ENCODE measurements at places on chromosomes 11 and 22.

DNA sequence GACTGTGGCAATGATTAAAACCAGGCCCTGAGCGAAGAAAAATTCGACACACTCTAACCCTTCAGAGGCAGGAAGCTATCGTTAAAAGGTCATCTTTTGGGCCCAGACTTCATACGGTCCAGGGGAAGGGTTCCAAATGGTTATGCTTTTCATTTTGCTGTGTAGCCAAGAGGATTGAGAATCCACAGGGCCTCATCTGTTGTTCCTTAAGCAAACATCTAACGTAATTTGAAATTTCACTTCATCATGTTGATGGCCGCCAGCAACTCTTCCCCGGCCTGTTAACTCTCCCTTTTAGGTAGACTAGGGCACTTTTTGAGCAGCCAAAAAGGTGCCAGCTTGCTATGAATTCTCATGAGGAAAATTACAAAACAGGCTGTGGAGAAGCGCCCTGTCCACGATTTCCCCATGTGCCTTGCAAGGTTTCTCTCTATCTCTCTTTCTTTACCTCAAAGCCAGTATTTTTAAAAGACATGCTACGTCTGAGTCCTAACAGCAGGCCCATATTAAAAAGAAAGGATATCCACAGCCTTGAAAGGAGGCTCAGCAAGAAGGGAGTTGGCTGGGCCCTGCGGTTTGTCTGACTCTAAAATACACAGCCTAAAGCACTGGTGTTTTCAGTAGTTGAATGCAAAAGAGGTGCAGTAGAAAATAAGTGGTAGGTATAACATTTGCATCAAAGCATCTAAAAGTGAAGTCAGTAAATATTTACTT, 356.3 kb upstream of the NARS2 start:
- DNase-seq: no peak

GRCh38 chr11:121337078-121337477, 44.5 kb downstream of the SC5D start:
- no peak for DNase-seq

DNA sequence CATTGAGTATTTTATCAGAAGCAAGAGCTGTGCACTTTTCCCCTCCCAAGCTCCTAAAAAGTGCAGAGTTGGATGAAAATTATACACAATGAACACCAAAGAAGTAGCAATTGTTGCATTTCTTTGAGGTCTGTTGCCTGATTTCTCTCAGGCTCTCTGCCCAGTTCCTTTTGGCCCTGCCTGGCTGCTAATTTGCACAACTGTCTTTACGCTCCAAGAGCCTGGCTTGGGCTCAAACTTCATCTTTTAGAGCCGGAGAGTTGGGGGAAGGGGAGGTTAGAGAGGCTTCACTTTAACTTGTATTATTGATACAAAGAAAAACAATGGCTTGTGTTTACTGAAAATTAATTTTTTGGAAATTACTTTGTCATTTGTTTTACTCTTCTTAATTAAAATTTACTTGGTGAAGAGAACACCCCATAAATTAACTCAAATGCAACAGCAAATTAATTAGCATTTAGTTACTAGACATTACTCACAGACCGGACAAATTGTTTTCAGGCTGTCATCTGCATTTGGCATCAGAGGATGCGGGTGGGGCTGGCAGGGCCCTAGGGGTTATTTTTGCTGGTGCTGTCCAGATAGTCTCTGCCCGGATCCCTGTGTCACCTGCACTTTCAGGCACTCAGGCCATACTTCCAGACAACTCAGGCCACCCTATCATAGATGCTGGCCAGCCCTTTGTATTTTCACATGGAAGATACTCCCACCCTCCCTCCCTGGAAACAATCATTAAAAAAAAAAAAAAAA, 407.3 kb downstream of the NXPE2 start:
- DNase-seq: no peak

DNA sequence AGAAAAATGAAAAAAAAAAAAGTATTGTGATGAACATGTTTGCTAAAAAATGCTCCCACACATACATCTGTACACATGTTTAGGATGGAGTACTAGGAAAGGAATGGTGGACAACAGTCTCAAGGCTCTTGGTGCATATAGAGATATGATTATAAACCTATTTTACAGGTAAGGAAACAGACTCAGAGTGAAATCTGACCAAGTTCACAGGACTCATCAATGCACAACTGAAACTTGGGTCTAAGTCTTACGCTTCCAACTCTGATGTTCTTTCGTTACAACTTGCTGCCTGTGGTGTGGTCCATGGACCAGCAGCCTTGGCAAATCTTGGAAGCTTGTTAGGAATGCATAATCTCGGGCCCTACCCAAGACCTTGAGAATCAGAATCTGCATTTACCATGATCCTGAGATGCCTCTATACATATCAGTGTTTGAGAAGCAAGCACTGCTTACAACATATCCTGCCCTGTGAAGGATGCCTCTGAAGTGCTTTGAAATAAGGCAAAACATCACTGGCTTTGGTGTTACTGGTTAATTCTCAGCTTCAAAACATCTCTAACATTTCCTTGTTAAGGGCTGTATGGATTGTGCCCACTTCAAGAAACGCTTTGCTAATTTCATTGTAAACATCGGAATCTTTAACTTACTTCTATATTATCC, 39.9 kb upstream of the NUP160 start:
- DNase-seq: no peak

GRCh38 chr11:133842730-133843129, 2.6 kb downstream of the SPATA19 start:
- no peak for DNase-seq

DNA sequence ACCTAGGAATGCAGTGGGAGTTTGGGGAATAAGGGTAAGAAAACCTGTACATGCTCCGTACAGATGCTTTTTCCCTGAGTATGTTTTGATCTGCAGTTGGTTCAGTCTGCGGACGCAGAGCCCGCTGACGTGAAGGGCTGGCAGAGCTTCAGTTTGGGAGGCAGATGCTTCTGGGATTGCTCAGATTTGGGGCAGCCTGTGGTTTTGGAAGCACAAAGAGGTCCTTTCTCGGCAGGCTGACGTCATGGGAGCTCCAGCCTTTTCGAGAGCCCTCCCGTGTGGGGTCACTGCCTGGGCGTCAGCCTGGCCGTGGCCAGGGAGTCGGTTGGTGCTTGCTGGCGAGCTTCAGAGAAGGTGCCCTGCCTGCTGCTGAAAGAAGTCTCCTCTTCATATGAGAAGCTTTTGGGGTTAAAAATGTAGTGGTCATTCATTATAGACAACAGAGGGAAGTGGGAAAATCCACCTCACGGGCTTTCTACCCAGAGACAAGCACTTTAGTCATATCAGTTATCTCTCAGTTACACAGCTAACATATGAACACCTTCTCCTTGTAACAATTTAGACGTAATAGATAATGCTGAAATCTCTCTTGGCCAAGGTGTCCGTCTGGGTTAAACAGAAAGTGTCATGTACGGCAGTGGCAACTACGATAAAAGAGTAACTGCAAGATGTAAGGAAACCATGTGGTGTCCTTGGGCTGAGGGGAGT, 26.8 kb downstream of the TPCN2 start:
- DNase-seq: peak; percentile 95

- peak; percentile 59 for DNase-seq
Observed at GRCh38 chr11:20093775-20094174, 66.5 kb downstream of the DBX1 start.

DNA sequence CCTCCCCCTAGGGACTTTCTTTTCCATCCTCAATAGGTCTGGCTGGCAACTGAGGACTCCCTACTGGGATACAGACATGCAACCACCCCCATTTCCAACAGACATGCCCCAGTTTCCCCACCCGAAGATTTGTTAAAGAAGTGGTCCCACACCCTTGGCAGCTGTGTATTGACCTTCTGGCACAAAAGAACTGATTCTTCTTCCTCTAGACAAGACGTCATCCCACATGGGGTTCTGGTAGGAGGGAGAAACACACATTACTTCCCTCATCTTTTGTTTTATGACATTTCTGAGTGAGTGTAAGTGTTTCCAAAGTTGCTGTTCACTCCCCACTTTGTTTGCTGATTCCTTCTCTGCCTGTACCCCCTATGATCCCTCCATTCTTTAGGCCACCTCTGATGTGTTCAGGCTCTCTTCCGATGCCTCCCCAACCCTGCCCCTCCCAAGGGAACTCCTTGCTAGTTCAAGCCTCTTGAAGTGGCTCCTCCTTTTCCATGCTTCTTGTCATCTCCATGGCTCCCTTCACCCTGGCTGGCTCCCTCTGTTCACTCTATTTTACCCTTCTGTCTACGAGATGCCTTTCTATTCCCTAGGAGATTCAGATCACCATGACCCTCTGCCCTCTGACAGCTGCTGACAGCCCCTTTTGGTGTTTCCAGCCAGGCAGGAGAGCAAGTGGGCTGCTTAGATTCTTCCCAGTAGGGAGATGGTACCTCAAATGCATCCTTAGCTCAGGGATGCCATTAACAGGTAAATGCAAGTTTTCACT, 4.3 kb downstream of the KIRREL3 start:
- DNase-seq: no peak

DNA sequence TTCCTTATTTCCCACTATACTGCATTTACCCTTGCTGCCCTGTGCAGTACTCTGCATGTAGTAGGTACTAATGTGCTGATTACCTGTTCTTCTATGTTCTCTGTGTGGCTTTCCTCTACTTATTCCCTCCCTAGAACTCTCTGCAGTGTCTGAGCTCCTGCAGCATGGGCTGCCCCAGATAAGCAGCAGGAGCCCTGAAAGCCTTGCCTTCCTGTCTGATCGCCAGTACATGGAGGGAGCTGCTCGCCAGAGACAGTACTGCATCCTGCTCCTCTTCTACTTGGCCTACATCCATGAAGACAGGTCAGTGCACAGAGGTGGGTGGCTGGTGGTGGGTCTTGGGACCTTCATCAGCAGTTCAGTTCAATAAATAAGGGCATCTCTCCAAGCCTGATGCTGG, 42.2 kb upstream of the CCDC134 start:
- DNase-seq: no peak

DNA sequence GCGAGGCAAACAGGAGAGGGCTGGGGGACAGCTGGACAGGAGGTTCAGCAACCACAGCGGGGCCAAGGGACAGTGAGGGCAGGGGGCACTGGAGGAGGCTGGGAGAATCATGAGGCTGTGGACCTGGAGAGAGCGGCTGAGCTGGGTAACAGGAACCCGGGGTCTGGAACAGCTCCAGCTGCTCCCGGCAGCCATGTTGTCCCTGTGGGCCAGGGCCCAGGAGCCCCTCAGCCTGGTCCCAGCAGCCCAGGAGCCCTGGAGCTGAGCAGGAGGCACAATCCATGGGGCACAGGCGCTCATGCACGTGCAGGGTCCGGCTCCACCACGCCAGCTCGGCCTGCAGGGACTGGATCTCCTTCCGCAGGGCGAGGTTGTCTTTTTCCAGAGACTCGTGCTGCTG, 7.4 kb downstream of the BATF2 start:
- no peak for DNase-seq

DNA sequence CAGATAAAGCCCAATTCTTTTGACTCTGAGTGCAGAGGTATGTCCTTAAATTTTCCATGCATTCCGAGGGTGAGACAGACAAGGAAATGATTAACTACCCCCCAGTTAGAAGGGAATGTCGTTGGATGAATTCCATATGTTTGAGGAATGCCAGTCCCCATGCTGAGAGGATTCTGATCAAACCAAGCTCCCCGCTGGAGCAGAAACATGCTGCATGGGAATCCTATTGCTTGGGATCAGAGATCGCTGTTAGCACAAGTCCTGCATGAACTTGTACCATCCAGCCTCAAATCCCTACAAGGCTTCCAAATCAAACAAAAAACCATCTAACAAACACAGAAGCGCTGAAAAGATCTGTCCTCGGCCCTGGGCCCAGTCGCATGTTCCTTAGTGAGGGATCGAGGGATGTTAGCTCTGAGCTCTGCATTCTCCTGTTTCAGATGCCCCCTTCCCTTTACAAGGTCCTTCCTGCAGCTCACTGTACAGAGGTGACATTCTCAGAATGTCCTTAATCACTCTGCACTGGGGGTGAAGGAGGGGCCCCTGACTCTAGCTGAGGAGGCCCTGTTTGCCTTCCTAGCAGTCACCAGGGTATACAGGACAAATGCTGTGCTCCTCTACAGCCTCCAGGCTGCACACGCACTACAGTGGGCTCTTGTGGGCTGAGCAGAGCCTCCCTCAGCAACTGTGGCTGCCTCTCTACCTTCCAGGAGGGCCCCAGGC, 353.4 kb downstream of the TENM4 start:
- peak; percentile 66 for DNase-seq

- no peak for DNase-seq
Observed at GRCh38 chr11:36167073-36167472, 122.2 kb downstream of the COMMD9 start.

- DNase-seq: no peak
Observed at GRCh38 chr22:39470451-39471291, 13.9 kb downstream of the MGAT3 start.

- DNase-seq: no peak
Observed at GRCh38 chr11:34552270-34552669, 38.7 kb upstream of the ELF5 start.

GRCh38 chr11:35349897-35350296, 69.5 kb downstream of the SLC1A2 start:
- no peak for DNase-seq

- no peak for DNase-seq
Observed at GRCh38 chr11:110798201-110798900, 86.1 kb upstream of the ARHGAP20 start.

- no peak for DNase-seq
Observed at GRCh38 chr11:125168918-125169456, 4.4 kb downstream of the PKNOX2 start.

DNA sequence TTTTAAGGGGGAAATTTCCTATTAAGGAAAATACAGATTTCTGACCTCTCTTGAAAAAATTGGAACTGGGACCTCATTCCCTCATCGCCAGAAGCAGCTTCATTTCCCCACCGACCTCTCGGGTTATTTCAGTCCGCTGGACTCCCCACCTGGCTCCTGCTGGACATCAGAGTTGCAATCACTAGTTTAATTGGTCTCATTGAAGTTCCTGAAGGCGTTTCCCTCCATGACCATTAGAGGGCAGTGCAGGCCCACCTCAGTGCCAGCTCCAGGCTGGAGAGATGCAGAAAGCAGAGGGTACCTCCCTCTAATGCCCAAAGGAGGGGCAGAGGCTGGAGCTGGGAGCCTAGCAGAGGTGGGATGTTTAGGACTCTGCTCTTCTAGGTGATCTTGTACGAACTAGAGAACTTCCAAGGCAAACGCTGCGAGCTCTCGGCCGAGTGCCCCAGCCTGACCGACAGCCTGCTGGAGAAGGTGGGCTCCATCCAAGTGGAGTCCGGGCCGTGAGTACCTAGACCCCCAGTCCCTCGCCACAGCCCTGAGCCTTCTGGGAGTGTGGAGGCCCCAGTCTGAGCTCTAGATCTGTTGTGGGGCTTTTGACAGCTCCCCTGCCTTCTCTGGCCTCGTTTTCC, 2.7 kb downstream of the CRYBB3 start:
- DNase-seq: peak; percentile 75

GRCh38 chr11:1336836-1337646, 27.6 kb upstream of the TOLLIP start:
- no peak for DNase-seq

DNA sequence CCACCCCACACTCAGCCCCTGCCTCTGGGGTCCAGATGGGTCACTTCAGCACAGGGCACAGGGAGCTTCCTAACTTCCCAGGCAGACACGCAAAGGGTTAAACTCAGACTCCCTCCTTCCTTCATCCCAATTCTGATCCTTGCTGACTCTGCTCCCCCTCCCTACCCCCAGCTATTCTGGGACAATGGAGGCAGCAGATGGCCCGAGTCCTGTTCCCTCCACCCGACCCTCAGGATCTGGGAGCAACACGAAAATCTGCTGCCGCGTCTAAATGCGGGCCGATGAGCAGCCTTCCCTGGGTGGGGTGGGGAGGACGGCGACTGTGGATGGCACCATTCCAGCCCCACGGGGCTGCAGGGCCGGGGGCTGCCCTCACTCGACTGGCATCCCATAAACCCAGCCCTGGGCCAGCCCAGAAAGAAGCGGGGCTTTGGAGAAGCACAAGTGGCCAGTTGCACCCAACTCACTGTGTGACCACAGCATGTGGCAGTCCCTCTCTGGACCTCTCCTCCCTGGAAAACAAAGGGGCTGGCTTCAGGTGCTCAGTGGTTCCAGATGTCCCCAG, 18.7 kb downstream of the MFNG start:
- DNase-seq: no peak
